ENCODE measurements at places on chromosomes 16 and 17.

- DNase-seq = no peak
These were observed 4.1 kb downstream of the ACE start for GRCh38 chr17:63480826-63481487.

- no peak for DNase-seq
These were observed 21.8 kb downstream of the SMYD4 start for GRCh38 chr17:1807890-1808289.

GRCh38 chr16:73157861-73158260 is 109.9 kb upstream of the ZFHX3 start:
- DNase-seq = no peak

DNA sequence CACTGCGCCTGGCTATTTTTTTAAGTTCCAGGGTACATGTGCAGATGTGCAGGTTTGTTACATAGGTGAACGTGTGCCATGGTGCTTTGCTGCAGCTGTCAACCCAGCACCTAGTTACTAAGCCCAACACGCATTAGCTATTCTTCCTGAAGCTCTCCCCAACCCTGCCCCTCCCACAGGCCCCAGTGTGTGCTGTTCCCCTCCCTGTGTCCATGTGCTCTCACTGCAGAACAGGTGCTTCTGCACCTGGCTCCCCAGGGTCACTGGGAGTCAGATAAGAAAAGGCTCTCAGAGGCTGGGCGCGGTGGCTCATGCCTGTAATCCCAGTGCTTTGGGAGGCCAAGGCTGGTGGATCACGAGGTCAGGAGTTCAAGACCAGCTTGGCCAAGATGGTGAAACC is 6.2 kb downstream of the HASPIN start:
- no peak for DNase-seq

- no peak for DNase-seq
These were observed at the start of gene HID1 for GRCh38 chr17:74972107-74972972. Gene HID1, minus strand, starts transcription at chr17:74972759. Its CDS starts 103 bp downstream, at chr17:74972656.

- DNase-seq = no peak
These were observed 62.4 kb upstream of the AKTIP start for GRCh38 chr16:53565296-53565863.

- DNase-seq = no peak
These were observed 1.0 kb downstream of the EEF2K start for GRCh38 chr16:22206842-22207714.

DNA sequence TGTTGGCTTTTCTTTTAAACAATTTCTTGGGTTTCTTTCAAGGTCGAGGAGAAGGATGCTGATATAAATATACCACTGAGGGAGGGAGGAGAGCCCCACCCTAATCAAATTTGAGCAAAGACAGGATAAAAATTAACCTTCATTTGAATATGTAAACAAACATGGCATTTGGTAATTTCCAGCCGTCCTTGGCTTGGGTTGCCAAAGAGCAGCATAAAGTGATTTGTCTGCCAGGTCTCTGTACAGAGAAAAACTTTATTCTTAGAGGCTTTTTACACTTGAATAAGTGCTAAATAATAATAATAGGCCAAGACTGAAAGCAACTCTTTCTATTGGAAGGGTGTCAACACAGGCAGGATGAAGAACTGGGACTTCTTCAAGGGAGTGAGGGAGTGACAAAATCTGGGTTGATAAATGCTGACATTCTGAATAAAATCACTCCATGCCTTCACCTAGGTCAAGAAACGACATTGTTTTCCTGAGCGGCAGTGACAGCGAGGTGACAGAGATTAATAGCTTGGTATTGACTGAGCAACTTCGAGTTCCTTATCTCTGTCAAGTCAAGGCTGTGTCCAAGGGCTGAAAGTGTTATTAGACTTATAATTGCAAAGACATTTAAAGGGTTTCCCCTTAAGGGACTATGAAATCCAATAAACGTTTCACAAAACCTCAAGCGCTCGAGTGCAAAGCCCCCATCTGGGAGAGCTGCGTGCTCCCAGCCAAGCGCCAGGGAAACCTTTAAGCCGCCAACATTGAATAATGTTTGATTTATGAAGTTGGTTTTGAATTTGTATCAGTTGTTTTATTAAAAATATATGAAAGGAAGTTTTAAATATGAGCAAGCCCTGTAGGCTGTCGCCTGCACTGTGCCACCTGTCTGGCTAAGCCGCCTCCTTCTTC is 269.5 kb upstream of the N4BP1 start:
- DNase-seq = no peak

DNA sequence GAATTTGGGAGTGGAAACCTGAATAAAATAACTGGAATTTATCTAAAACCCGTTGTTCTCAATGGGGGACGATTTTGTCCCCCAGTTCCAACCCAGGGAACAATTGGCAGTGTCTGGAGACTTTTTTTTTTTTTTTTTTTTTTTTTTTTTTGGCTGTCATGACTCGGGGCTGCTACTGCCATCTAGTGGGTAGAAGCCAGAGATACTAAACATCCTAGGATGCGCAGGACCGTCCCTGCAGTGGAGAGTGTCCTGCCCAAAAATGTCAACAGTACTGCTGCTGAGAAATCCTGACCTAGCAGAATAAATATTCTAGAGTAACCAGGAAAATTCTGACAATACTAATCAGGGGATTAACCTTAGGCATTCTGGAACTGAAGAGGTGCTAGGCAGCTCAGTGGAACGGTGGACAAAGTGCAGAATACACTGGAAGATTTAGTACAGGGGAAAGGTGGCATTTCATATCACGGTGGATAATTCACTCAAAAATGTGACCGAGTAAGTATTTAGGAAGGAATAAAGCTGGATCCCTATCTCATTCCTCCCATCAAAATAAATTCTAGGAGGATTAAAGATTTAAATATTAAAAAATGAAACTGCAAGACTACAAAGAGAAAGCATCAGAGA is 107.6 kb downstream of the SPECC1 start:
- no peak for DNase-seq

DNA sequence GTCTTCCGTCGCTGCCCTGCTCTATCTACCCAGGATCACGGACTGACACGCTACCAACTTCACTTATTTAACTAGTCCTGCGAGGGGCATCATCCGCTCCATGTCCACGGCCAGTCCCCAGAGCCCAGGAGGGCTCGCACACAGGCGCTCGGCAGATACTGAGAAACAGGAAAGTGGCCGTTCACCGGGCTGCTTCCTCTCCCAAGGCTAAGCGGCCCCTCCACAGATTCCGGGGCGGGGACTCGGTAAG is 388 bp downstream of the OXLD1 start:
- DNase-seq = no peak

- no peak for DNase-seq
These were observed 560 bp upstream of the RUSF1 start for GRCh38 chr16:31508706-31509195.

GRCh38 chr16:1534021-1535020 is 855 bp downstream of the TMEM204 start:
- no peak for DNase-seq

DNA sequence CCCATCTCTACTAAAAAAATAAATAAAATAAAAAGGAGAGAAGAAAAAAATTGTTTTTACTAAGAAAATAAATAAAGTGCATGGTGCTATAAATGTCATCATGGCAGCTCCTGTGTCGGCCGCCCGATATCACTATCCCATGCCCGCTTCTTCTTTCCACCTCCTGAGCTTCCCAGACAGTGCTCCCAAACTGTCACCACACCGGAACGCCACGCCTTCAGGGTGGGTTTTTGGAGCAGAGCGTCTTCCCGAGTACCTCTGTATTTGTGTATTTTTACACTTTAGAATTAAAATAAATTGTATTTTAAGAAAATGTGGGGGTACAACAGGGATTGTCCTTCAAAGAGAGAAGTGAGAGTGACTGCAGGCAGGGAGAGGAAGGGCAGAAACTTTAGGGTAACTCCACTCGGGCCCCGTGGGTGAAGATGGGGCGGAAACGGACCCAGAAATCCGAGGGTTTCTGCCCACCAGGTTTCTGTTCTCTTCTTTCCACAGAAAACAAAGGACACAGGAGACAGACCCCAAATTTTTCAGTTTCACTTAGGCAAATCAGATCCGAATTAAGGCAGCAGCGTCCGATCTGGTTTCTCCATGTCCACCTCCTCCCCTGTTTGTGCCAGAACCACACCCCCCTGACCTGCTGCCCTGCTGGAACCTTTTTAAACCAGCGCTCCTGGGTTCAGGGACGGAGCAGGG is 3.6 kb upstream of the ITGAX start:
- DNase-seq = no peak

DNA sequence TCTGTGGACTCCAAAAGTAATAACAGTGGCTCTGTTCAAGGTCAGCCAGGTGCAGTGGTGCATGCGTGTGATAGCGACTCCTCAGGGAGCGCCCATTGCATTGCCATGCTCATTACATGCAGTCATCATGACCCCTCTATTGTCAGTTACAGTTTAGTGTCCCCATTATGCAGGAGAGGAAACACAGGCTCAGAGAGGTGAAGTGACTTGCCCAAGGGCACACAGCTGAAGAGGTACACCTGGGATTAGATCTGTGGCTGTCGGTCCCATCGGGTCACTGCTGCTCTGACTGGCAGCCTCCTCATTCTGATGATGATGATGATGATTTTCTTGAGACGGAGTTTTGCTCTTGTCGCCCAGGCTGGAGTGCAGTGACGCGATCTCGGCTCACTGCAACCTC is 7.6 kb downstream of the LAT start:
- DNase-seq = no peak

DNA sequence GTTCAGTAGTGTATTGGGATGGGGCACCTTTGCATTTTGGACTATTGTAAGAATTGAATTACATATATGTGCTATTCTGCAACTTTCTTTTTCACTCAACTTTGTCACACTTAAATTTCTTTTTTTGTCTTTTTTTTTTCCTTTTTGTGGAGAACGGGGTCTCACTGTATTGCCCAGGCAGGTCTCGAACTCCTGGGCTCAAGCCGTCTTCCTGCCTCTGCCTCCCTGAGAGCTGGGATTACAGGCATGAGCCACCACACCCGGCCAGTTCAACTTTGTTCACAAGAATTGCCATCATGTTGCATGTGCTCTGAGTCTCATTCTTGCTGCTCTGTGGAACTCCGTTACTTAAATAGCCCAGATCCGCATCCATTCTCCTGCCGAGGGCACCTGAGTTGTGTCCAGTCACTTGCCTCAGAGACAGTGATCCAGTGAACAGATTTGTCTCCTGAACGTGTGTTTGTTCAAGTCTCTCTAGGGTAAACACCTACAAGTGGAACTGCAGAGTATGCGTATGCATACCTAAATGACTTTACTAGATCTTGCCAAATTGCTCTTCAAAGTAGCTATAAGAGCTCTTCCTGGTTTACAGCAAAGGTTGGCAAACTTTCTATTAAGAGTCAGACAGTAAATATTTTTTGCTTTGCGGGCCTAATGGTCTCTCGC is 3.4 kb upstream of the SLC38A10 start:
- DNase-seq = no peak

- DNase-seq = no peak
These were observed 15.6 kb downstream of the CNP start for GRCh38 chr17:41982026-41982760.

DNA sequence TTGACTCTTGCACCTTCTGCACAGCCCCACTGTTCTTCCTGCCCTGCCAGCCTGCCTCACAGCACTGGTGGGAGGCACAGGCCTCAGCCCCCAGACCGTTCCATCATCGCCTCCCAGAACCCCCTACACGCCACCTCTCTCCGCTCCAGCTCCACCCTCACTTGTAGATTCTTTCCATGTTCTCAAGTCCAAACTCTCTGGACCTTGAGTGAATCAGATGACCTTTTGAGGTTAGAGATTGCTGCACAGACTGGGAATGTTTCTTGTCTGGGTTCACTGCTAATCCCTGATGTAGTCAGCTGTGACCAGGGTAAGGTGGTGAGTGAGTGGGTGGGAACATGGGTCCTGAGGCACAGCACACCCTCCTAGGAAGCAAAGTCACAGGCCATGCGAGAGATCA is 272.4 kb downstream of the IRF8 start:
- no peak for DNase-seq

Measured in cortex of kidney (tissue), 1 donor.